ENCODE measurements at places on chromosomes 1 and 21.
A peak's percentile ranks its signal among the peaks of the same experiment; 100 is the strongest.

DNA sequence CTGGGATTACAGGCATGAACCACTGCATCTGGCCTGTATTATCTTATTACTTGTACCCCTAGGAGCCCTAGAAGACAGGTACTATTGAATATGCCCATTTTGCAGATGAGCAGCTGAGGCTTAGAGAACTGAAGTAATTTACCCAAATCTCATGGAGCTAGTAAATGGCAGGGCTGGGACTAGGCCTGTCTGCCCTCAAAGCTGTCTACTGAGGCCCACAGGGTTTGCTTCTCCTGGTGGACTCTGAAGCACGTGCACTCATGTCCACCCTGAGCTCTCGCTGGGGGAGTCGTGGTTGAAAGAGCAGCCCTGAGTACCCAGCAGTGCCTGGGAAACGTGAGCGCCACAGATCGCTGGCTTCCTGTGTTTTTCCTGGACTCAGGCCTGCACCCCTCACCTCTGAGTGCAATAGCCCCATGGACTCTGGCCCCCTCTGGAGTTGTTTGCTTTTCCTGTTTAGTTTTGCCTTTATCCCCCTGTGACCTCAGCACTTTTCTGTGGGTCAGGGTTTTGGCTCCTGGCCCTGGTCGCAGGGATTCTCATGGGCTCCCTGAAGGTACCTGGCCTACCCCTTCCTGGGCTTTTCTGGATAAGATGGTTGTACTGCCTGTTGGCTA, 52.4 kb downstream of the ARHGEF10L start:
- DNase-seq: no peak

GRCh38 chr1:220770245-220770913, 16.3 kb upstream of the MTARC1 start:
- DNase-seq: no peak

DNA sequence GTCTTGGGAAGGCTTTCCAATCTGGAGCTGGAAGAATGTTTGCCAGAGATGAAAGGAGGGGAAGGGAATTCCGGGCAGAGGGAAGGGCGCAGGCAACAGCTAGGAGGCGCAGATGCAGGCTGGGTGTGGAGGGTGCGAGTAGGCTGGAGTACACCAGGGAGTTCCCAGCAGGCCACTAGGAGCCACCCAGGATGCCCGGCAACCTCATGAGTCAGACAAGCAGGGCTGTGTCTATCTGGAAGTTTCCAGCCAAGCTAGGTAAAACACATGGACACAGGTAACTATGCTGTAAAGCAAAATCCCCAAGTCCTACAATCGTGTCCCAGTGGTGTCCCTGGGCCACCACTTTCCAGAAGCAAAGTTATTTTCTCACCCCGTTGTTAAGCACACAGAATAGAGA, 990 bp upstream of the NBL1 start:
- DNase-seq: peak; percentile 89

DNA sequence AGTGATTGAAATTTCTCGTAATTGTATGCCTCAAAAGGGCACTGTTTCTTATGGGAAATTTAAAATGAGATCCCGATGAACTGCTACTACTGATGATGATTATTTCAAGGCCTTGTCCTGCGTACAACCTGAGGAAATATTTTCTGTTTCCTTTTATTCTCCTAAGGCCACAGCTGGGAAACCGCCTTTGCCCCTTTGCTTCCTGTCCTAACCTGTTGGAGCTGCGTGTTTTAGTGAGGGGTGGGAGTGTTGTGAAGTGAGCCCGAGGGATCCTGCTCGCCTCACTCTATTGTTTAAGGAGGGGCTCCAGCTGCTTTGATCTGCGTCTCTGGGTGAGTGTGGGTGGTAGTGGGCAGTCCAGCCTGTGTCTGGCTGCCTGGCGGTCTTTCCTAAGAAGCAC, 14.4 kb downstream of the LAMC2 start:
- DNase-seq: peak; percentile 16

- DNase-seq: no peak
Measured at GRCh38 chr1:93591676-93592550, 89.7 kb downstream of the BCAR3 start.

DNA sequence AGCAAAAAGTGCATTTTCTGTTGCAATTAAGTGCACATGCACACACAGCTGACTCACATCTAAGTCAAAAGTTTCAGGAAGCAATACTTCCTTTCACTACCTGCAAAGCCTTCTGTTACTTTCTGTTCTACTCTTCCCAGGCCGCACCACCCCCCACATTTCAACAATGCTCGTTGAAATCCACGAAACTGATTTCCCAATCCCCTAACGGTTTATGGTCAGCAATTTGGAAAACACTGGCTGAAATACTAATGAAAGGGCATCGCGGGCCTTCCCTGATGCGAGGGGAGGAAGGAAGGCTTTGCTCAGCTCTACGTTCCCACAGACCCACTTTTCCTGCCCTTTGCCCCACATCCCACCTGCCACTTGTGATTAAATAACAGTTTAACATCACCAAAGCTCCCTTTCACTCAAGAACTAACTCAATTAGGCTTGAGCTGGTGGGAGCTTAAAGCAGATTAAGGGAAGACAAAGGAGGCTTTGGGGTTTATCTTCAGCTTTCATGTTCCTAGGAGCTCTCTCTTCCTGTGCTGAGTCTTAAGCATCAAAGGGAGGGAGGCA, 243.2 kb upstream of the RAB4A start:
- DNase-seq: peak; percentile 27

GRCh38 chr1:29180497-29181412, 945 bp downstream of the SRSF4 start:
- DNase-seq: peak; percentile 31

DNA sequence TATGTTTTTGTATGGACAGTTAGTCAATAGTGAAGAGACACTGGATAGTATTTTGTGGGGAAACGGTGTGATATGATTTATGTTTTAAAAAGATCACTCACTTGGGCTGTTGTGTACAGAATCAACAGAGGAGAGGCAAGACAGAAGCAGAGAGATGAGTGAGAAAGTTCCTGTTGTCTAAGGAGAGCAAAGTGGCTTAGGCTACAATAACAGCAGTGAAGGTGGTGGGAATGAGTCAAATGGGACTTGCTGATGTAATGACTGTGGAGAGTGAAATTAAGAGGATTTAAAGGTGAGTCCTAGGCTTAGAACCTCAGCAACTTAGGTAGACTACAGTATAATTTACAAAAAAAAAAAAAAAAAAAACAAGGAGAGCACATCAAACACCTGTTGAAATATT, 169.2 kb upstream of the HP1BP3 start:
- peak; percentile 25 for DNase-seq

GRCh38 chr1:245915406-245915805, 591.7 kb downstream of the SMYD3 start:
- no peak for DNase-seq

GRCh38 chr1:116265931-116266863, 106.8 kb upstream of the ATP1A1 start:
- no peak for DNase-seq

GRCh38 chr1:82225421-82226185, 424.9 kb downstream of the ADGRL2 start:
- DNase-seq: peak; percentile 80

DNA sequence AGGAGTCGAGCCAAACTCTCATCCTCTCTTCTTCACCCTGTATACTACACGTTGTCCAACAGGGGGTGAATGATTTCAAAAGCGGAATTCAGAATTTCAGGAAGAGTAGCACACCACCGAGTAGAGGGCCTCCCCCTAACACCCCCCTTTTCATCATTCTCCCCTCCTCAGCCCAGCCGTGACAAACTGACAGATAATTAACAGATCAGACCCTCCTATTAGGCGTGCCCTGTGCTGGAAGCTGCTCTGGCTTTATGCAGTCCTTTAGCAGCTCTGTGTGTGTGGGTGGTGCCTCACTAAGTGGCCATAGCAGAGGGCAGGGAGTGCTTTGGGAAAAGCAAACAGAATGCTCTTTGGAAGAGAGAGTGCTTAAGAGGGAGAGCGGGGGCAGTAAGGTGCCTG, 44.3 kb downstream of the PEX14 start:
- no peak for DNase-seq

GRCh38 chr1:178031856-178032320, 62.0 kb upstream of the RASAL2 start:
- peak; percentile 88 for DNase-seq

DNA sequence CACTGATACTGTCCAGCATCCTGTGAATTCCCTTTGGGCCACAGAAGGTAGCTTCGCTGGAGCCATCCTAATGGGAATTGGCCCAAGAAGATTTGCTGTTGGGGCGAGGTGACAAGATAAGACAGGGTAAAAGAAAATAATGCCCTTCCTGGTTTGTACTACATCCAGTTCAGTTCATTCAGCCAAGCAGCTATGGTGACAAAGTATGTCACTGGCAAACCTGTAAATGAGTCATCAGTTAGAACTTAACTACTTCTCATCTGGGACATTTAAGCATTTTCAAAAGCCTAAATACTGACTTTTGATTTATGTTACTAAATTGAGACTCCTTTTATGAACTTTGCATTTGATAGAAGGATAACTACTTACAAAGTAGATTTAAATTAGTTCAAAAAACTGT, 54.2 kb downstream of the WDR64 start:
- DNase-seq: peak; percentile 47

DNA sequence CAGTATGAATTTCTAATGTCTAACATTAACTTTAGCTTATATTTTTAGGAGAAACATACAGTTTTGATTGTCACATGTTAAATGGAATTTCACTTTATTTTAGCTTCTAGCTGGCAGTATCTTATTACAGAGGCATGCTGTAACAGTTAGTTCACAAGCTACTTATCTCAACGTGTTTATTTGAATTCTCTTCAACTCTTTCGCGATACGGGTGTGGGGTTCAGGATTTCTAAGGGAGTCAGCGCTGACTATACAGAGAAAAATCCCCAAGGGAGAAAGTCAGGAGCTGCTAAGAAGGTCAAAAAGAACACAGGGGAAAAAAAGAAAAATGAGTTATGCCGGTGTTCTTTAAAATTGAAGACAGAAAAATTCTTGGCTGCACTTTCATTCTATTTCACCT, 296.2 kb downstream of the VAV3 start:
- peak; percentile 62 for DNase-seq

DNA sequence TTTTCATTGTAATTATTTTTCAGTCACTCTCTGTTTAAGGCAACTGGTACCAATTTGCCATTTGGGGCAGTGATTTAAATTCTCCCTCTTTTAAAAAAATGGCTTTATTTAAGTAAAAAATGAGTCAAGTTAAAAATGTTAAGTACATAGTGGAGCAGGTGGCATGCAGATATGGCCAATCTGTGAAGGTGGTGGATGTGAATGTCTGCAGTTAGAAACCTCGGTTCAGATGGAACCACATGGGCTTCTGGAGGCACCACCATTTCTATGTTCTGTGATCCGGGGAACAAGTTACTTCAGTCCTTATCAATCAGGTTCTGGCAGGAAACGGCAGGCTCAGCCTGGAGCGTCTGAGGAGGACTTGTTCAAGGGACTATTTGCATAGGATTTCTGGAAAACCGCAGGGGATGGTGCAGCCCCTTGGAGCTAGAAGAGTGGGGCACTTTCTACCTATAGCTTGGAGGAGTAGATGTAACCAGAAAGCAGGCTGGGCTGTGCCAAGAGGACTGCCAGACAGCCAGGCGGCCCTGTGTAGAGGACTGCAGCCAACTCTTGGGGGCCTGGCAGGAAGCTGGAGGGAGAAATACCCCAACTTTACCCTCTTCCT, 12.3 kb downstream of the IGSF21 start:
- no peak for DNase-seq

DNA sequence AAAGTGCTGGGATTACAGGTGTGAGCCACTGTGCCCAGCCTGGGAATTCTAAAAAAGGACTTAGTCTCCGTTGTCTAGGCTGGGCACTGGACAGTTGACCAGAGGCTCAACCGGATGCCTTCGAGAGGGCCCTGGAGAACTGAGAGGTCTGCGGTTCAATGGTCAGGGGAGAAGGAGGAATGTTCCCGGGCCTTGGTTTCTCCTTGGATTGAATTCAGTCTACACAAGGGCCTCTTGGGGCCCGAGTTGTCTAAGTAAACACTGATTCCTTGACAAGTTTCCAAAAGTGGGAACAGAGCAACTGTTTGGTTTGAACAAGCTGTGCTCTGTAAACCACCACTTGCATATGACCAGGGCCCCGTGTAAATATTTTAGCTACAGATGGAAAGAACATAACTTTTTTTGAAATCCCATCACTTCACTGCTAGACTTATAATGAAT, 29.1 kb upstream of the CAPZB start:
- DNase-seq: no peak

GRCh38 chr1:217534566-217534965, 96.3 kb downstream of the GPATCH2 start:
- no peak for DNase-seq

- DNase-seq: no peak
Measured at GRCh38 chr1:82487778-82488177, 687.0 kb downstream of the ADGRL2 start.

GRCh38 chr1:29698033-29698432, 461.7 kb downstream of the PTPRU start:
- peak; percentile 72 for DNase-seq

DNA sequence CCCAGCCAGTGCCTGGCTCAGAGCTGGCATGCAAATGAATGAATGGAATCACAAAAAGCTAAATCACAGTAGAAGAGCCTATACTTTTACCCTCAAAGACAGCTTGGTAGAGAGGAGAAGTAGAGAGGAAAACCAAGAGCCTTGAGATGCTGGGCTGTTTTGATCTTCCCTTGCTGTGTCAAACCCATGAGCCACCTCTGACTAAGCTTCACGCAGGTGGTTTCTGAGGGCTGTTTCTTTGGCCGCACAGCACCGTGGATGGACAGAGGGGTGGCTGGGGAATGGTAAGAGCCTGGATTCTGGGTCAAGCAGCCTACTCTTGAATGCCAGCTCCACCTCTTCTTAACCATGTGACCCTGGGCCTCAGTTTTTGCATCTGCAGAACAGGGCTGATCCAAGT, 18.6 kb downstream of the ABCG1 start:
- no peak for DNase-seq

GRCh38 chr1:204443871-204444581, 32.4 kb upstream of the PPP1R15B start:
- DNase-seq: peak; percentile 95

DNA sequence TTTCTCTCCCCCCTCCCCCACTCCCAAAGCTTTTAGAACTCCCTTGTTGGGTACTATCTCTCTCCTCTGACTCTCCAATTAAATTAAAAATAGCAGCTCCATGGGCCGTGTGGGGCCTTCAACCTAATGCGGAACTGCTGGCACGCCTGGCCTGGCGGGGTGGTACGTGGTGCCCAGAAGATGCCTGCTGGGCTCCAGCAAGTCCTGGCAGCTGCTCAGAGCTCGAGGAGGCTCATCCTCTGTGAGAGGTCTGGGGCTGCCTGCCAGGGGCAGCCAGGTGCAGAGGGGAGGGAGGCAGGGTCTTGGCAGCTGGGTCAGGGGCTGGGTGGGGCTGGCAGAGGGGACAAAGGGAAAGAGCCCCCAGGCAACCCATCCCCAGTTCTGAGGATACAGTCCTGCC, 74.4 kb downstream of the ACTL8 start:
- DNase-seq: no peak

DNA sequence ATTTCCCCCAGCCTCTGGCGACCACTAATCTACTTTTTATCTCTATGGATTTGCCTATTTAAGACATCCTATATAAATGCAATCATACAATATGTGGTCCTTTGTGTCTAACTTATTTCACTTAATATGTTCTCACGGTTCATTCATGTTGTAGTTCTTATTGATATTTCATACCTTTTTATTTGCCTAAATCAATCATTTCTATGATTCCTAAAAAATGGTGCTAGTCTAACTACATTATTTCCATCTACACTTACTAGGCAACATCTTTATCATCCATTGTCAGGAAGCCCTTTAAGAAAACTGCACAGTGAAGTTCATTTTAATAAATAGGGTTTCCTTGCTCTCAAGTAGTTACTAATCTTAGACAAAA, 380 bp upstream of the FBXO28 start:
- DNase-seq: no peak

All from epithelial cell of esophagus (primary cell).